ENCODE measurements at places on chromosomes 2 and 18.

DNA sequence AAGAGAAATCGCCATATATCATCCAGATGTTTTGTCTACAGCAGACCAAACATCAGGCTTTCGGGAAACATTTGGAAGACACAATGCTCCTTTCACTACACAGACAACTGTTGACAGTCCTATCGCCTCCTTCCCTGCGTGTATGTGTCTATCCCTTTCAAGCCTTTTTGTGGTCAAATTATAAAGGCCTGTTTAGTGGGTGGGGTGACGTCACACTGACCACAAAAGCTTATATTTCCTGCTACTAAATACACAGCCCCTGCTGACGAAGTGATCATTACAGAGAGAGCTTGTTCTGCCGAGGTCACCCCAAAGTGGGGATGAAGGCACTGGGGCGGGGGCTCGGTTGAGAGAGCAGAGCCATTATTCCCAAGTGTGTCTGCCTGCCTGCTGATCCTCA, 302.7 kb upstream of the TNP1 start:
- DNase-seq = peak; percentile 79

- DNase-seq = no peak
Observed at GRCh38 chr2:179455824-179456223, 191.2 kb upstream of the SESTD1 start.

- no peak for DNase-seq
Observed at GRCh38 chr18:48292229-48292628, 117.0 kb downstream of the ZBTB7C start.

DNA sequence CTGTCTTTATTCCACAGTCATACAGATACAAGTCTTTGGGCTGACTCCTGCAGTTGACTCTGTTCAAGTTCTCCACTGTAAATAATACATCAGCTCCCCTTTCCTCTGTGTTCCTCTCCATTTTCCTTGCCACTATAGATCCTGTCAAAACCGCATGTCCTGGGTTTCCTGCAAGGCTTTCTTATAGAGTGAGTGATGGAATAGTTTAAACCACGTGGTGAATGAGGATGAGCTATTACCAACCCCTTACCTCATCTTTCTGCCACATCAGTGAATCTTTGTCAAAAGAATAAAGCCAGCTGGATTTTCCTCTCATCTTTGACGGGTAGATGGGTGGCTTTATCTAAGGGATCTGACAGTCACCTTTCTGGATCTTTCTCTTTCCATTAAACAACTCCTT, 3.9 kb upstream of the GALNT14 start:
- no peak for DNase-seq

- no peak for DNase-seq
Observed at GRCh38 chr2:201786471-201786870, 5.7 kb upstream of the ALS2 start.

GRCh38 chr2:116955646-116956045, 858.8 kb upstream of the DDX18 start:
- DNase-seq = no peak

GRCh38 chr2:183919926-183920325, 678.4 kb upstream of the ZNF804A start:
- no peak for DNase-seq

Data from fibroblast of skin of left biceps (primary cell).